B cell (primary cell): ENCODE measurements at places on chromosomes 16 and 17.
A peak's percentile ranks its signal among the peaks of the same experiment; 100 is the strongest.

DNA sequence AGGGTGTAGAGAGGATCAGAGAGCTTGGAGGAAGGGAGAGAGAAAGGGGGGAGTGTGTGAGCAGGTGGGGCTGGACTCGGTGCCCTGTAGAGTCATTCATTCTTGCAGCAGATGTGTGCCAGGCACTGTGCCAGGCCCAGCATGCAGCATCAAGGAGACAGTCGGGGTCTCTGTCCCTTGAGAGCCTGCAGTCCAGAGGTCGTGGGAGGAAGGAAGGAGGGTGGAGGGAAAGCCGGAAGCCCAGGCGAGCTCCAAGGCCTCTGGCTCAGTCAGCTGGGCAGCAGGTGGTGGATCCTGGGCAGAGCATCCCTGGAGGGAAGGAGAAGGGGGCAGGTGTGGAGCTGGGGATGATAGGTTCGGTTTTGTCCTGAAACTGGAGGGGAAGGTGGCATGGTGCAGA, 27.5 kb downstream of the EPN2 start:
- DNase-seq = no peak

- no peak for DNase-seq
Measured at GRCh38 chr17:62110923-62111484, 45.9 kb upstream of the MED13 start.

DNA sequence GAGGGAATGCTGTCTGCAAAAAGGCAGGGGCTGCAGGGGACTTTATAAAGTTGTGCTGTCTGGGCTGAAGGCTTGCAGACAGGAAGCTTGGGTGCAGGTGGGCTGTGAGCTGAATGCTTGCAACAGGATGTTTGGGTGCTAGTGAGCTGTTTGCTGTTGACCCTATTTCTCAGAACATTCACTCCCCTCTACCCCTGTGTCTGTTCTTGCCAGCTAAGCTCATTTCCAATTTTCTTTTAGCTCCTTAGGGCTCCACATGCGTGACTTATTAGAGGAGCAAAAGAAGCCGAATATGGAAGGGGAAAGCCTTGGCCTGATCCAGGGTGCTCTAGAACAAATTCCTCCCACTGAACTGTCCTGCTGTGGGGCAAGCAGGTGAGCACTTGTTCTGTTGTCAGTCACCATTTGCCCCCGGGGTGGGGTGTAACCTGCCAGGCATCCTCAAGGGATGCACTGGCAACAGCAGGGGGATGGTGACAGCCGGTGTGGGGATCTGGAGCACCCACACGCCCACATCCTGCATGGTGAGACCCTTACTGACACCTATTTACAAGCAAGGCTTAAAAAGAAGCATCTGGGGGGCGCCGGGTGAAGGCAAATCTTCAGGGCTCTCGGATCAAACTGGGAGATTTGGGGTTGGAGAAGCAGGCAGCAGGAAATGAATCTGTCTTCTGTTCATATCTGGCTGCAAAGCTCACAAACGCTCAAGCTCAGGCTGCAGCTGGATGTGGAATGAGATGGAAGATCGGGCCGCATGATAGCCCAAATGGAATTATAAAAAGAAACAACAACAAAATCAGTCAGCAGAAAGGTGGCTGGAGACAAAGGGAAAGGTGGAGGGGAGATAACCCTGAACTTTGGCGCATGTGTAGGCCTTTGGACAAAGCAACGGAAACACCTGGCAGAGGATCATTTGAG, 21.1 kb upstream of the NUP93 start:
- DNase-seq = no peak

GRCh38 chr17:76751416-76751993, 13.6 kb downstream of the MFSD11 start:
- no peak for DNase-seq

GRCh38 chr16:88599092-88599733, 29.0 kb downstream of the ZC3H18 start:
- DNase-seq = no peak

DNA sequence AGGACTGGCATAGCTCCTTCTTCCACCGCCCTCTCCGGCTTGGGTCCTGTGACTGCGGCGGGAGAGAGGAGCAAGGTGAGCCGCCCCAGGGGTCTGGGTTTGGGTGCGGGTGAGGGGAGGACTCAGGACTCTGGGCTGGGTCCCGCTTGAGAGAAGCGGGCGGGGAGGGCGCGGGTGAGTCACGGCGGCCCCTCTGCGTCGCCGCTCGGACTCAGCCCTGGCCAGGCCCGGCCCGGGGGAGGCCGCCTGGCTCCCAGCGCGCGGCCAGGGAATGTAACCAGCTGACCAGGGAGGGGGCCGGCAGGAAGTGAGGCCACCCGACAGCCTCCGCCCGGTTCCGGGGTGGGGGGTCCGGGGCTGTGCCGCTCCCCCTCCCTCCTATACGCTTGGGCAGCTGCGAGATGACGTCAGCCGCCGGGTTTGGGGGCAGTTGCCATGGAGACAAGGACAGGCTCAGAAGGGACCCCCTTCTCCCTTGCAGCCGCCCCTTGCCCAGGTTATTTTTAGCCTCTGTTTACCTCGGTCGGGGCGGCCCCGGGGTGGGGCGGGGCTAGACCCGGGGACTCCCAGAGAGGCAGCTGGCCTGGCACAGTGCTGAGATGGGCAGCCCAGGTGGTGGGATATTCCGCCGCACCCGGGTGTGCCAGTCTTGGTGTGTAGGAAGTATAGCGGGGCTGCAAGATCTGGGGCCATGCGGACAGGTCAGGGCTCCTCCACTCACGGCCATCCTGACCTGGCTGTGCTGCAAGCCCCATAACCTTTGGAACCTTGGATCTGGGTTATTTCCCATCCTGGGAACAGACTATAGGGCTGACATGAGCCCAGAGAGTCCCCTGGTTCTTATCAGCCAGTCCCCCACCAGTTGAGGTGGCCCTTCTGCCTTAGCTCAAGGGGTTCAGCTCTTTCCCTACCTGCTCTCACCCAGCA, 1.6 kb downstream of the RIPOR1 start:
- peak; percentile 94 for DNase-seq

- DNase-seq = no peak
Measured at GRCh38 chr16:46715769-46716305, 26.4 kb downstream of the ORC6 start.

- DNase-seq = no peak
Measured at GRCh38 chr16:63684149-63685101, 1437.4 kb downstream of the CDH11 start.

DNA sequence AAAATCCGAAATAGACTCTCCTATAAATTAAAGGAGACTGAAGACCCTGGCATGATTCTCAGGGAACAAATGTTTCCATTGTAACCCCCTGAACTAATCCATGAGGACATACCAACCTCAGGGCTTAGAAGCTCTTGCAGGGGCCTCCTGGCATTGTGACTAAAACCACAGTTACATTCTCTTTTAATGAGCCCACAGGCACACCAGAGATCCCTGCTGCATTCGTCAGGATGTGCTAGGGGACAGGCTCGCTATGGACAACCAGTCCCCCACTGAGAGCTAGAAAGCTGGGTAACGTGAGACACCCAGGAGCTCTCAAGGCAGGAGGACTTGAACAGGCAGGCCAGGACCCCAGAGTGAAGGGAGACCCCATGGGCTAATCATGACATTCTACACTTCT, 140.6 kb upstream of the TNRC6C start:
- no peak for DNase-seq

DNA sequence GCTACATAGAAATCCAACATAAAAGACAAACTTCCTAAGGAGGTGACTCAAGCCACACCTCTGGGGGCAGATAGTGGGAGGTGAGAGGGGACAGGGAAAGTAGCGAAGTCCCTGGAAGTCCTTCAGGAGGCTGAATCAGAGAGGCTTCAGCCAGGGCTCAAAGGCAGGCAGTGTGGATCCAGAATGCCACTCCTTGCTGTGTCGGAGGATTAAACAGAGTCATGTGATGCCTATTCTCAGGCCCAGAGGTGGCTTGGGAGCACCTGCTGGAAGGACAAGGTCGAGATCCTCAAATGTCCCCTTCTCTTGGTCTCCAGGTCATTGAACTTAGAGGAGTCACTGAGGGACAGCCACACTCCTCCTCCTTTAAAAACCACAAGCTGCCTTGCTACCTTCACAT, 391.1 kb downstream of the SOX9 start:
- no peak for DNase-seq

DNA sequence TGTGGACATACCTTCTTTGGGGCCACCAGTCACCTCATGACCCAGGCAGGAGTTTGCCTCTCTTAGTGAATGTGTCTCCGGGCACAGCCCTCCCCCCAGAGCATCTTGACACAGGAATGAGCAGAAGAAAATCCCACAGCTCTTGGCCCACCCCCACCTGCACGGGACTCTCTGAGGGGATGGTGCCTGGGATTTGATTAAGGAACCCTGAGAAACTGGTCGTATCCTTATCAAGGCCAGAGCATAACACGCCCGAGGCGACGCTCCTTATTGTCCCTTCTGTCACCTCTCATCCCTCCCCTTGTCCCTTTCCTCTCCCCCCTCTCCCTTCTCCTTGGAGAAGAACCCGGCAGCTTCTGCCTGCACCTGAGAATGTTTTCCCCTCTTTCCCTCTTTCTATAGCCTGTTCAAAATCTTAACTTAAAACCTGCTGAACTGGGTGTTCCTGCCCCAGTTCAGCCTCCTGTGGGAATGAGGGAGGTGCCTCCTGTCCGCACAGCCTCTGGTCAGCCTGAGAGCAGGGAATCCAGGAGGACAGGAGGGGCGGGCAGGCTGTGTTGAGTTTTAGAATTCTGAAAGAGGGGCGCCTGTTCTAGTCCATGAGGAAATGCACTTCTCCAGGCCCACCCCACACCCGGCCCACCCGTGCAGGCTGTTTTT, 140.7 kb upstream of the PLCG2 start:
- no peak for DNase-seq

GRCh38 chr17:65807361-65807760, 245.9 kb upstream of the AXIN2 start:
- DNase-seq = no peak

DNA sequence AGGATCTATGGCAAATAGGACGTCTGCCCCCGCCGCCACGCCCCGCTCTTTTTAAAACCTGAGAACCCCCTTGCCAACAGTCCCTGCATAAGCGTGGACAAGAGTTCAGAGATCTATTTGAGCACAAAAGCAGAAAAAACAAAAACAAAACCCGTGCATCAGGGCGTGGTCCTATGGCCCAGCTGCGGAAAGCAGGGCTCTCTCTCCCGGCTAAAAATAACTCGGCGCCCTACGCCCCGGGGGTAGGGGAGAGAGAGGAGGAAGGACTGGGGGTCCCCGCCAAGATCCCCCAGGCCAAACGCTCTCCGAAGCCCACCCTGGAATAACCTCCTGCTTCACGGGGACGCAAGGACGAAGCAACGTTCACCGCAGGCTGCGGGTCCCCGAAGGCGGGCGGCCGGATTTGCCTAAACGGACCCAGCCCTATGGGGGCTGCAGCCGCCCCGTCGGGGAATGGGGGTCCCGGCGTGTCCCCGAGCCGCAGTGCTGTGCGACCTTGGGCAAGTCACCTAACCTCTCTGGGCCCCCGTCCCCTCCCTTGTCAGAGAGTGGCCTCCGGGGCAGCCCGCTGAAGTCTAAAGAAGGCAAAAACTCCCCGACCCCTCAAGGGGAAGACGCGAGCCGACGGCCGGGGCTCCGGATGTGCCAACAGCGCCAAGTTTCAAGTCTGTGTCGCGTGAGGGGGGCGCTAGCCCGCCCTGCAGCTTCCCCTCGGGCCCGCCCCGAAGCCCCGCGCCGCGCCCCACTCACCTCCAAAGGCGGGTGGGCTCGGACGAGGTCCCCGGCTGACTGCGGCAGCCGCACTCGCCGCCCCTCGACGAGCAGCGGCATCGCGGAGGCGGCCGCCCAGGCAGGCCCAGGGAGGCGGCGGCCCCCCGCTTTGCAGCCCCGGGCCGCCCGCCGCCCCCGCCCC, 477 bp downstream of the NTAN1 start:
- peak; percentile 91 for DNase-seq

- DNase-seq = no peak
Measured at GRCh38 chr17:28335959-28336871, 654 bp downstream of the TNFAIP1 start.

GRCh38 chr16:12800817-12801216, 2.9 kb downstream of the CPPED1 start:
- DNase-seq = no peak

- no peak for DNase-seq
Measured at GRCh38 chr16:3152991-3153368, 18.2 kb downstream of the ZNF213 start.

DNA sequence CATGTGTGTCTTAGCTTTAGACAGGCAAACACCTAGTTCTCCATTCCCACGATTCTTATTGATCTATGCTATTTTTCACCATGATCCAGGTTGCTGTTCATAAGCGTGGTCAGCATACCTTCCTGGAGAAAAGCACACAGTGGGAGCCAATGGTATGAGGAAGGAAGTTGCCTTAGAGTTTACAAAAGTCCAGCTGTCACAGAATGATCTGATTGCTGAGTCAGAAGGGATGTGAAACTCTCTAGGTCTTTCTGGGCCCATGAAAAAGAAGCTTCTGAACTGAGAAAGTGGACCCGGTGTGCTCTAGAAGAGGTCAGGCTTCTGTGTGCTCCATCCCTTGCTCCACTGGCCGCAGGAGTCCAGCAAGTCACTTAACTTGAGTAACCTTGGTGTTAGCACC, 71.0 kb upstream of the CCL1 start:
- DNase-seq = no peak

DNA sequence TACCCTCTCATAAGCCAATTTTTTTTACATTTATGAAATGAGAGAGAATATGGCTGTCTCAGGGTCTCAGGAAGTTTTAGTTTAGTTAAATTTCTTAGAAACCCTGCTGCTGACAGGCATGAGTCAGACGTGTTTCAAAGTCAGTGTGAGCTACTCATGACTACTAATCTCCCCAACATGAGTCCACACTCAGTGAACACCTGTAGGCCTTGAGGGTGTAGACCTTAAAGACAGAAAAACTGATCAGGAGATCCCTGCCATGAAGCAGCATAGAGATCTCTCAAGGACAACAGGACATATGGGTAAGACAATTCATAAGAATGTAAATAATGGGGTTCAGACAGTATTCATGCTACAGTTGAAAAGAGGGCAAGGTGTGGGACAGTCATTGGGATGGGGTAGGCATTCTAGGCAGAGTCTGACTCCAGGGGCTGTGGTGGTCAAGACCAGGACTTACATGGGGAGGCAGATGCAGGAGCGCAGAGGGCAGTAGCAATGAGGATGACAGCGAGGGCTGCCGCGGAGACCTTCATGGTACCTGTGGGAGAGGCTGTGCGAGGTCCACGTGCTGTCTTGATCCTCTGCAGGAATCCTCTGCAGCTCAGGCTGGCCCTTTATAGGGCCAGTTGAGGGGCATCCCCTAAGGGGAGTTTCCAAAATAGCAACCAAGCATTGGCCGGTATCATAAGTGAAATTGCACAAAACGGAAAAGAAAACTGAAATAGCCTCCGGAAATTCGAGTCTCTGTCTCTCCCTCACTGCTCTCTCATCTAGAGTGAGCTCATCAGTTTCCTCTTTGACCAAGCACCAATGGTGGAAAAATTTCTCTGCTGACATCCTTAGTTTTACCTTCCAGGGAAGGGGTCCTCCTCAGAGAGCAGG, at the start of gene CCL5:
TSS of gene CCL5 (minus strand) at position 588 of the 882 bp plus-strand sequence.
- DNase-seq = peak; percentile 51
